H4 (cell line): ENCODE measurements at places on chromosomes 5 and 9. TPM values are rescaled to one million over a fixed set of nuclear protein-coding genes. Genes with fewer than 3 reads are reported as not detected.

The TXNDC8 gene
- total RNA-seq, result not detected in 2 replicates

- no peak for DNase-seq
Measured at GRCh38 chr9:8946461-8946860, 1146.9 kb upstream of the DMAC1 start.

GRCh38 chr5:143118222-143118621 is 285.3 kb downstream of the NR3C1 start:
- DNase-seq, result no peak

- no peak for DNase-seq
Measured at GRCh38 chr5:3510642-3511417, 84.8 kb upstream of the IRX1 start.

The FBN2 gene
- total RNA-seq, result 7.6 and 8.8 TPM in 2 replicates

DNA sequence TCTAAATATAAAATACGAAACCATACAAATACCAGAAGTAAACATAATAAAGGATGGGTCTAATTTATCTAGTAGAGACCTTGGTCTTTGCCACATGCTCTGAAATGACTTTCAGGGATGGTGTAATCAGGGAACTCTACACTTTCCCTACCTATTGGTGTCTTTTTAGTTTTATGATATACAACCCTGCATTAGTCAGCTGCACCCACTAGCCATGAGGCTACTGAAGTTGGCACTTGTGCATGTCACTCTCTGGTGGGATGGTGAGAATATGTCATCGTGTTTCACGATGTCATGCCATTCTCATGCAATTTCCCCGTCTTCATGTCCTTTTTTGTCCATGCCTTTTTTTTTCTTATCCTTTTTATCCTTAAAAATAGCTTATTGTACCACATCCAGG is 234.9 kb upstream of the ACTBL2 start:
- DNase-seq, result no peak

- no peak for DNase-seq
Measured at GRCh38 chr9:87065981-87066380, 118.7 kb upstream of the GAS1 start.

- DNase-seq, result no peak
Measured at GRCh38 chr9:110283751-110284150, 27.4 kb upstream of the TXN start.

The ADRA1B gene
- total RNA-seq, result not detected in 2 replicates

GRCh38 chr5:4144411-4145007 is 548.9 kb downstream of the IRX1 start:
- DNase-seq, result no peak

GRCh38 chr9:128244837-128245231 is 31.0 kb downstream of the GOLGA2 start:
- no peak for DNase-seq
